Stimulated activated CD4-positive, alpha-beta T cell treated with anti-CD3 and anti-CD28 coated beads, TNF-alpha, amount 100 ng/mL, for 1 hour (primary cell): ENCODE measurements at places on chromosomes 13 and 19.

- no peak for DNase-seq
Measured at GRCh38 chr13:97280478-97280877, 58.3 kb downstream of the MBNL2 start.

DNA sequence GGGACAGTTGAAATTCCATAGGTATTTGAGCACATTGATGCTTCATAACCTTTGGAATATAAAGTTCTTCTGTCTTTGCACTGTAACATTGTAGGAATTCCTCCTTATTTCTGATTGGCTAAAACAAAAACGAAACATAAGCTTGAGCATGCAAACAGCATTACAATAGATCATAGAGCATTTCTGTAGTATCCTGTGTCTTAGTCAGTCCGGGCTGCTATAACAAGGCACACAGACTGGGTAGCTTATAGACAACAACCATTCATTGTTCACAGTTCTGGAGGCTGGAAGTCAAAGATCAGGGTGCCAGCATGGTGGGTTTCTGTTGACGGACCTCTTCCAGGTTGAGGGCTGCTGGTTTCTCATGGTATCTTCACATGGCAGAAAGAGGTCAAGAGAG, 188.7 kb upstream of the SOX21 start:
- DNase-seq, result no peak

DNA sequence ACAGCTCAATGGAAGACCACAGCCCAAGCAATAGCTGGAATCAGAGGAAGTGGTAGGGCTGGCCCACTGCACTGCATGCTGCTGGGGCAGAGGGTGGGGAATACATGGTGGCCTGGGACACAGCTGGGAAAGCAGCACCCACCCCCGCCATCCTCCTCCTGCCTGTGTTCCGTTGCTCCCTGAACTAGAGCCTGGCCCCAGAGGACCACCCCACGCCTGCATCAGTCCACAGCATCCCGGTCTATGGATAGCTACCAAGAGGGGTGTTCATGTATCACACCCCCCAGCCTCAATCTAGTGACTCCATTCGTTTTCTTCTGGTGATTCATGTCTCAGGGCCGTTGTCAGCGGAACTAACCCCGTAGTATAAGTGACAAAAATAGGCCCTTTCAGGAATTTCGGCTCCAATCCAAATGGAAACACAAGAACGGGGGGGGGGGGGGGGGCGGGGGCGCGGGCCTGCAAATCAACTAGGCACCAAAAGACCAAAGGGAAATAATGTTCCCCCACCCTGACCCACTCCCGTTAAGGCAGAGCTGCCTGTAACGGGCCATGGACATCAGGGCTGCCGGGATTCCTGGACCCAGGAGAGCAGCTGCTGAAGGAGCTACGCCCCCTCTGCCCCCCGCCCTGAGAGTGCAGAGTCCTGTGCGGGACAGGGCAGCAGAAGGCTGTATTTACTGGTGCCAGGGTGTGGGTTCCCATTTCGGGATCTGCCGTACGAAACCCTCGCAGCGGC, 18.9 kb upstream of the EPHX3 start:
- DNase-seq, result no peak

- DNase-seq, result no peak
Measured at GRCh38 chr13:88426661-88427060, 755.5 kb downstream of the SLITRK5 start.

DNA sequence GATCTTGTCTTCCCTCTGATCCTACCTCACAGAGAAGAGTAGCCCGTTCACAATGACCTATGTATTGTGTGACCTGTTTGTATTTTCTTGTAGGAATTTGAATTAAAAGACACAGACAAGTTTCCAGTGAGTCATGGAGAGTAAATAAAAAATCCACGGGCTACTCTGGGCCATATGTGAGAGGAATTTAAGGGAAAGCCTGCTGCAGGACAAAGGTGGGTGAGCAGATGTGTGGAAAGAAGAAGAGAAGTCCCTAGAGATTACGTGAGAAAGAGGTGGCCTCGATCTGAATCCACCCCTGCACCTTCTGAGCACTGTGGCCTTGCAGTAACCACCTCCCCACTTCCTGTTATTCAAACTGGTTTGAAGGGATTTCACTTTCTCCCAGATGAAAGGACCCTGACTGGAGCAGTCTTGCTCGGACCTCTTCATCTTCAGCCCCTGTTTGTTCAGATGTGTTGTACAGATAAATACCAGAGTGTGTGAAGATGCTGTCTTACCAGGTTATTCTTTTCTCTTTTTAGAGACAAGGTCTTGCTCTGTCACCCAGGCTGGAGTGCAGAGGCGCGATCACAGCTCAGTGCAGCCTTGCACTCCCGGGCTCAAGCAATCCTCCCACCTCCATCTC, 205.4 kb downstream of the PDS5B start:
- no peak for DNase-seq

- DNase-seq, result no peak
Measured at GRCh38 chr13:37959284-37959683, 89.7 kb upstream of the TRPC4 start.

DNA sequence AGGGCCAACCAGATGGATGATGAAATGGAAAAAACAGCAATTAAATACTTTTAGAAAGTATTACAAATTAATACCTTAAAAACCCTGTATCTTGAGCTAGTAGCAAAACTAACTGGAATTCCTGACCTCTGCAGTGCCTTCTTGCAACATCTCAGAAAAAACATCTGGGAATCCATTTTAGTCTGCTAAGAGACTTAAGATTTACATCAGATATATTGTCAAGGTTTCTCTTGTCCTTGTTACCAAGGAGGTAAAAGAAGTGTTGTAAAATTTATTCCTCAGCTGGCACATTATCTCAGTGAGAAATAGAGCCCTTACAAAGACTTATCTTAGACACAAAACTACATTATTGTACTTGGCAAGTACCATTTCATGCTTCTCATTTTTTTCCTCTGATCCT, 18.5 kb downstream of the KCNRG start:
- no peak for DNase-seq

DNA sequence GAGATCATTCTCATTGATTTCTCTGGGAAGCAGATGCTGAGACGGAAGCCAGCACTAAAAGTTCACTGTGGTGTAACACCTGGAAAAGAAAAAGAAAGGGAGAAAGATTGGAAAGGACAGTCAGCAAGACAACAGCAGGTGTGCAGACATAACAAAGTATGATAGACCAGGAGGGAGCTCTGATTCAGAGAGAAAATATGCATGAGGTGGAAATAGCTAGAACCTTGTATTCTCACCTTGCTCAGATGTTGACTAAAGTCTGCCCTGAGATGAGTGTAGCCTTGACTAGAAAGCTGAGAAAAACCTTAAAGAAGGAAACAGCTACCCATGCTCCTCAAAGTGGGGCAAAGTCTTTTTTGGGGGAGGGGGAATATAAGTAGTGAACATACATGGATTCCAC, 1711.8 kb downstream of the EFNB2 start:
- DNase-seq, result no peak

- no peak for DNase-seq
Measured at GRCh38 chr19:15812060-15812722, 3.3 kb downstream of the OR10H1 start.

- DNase-seq, result no peak
Measured at GRCh38 chr13:30585748-30586262, 31.9 kb upstream of the USPL1 start.

GRCh38 chr13:63696055-63696454, 2280.4 kb upstream of the PCDH20 start:
- DNase-seq, result no peak

GRCh38 chr13:99974939-99975561, 3.5 kb upstream of the ZIC5 start:
- DNase-seq, result no peak

GRCh38 chr13:62850331-62850730, 1434.7 kb upstream of the PCDH20 start:
- DNase-seq, result no peak

DNA sequence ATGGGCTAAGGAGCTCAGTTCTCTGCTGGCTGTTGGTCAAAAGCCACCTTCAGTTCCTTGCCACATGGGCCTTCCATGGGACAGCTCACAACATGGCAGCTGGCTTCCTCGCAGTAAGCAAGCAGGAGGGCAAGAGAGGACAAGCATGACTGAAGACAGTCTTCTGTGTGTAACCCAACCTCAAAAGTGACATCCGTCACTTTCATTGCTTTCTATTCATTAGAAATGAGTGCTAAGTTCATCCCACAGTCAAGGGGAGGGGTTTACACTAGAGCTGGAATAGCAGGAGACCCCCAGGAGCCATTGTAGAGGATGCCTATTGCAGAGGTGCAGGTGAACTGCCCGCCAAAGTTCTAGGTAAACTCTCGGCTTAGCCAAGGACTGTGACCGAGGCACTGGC, 163.3 kb downstream of the NUFIP1 start:
- DNase-seq, result no peak

- DNase-seq, result no peak
Measured at GRCh38 chr19:48718711-48719231, 754 bp downstream of the MAMSTR start.

- no peak for DNase-seq
Measured at GRCh38 chr13:91203430-91203829, 144.1 kb upstream of the MIR17HG start.

DNA sequence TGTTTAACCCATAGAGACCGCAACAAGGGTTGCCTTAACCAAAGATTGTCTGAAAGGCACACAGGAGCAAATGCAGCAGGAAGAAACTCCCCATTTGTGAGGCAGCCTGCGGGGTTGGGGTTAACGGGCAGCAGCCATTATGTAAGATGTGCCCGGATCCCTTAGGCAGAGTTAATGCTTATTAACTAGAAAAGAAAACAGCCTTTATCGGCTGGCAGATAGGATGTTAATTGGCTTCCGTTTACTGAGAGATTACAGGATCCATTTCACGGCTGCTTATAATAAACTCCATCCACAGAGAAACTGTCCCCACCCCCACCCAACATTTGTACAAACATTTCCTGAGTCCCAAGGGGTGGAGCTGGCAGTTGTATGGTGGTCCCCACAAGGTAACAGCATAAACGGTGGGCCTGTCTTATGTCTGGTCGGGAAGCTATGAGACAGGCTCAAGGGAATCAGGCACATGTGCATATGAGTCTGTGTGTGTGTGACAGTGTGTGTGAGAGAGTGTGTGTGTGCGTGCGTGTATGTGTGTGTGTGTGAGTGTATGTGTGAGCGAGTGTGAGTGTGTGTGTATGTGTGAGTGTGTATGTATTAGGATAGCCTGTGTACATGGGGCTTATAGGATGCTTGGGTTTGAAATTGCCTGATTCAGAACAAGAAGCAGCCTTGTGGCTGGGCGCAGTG, 10.5 kb downstream of the SLC25A42 start:
- DNase-seq, result no peak

- DNase-seq, result no peak
Measured at GRCh38 chr13:48653472-48653939, at the start of gene CYSLTR2. Gene CYSLTR2, plus strand, starts transcription at chr13:48653929. Its CDS starts 52,889 bp downstream, at chr13:48706818.

DNA sequence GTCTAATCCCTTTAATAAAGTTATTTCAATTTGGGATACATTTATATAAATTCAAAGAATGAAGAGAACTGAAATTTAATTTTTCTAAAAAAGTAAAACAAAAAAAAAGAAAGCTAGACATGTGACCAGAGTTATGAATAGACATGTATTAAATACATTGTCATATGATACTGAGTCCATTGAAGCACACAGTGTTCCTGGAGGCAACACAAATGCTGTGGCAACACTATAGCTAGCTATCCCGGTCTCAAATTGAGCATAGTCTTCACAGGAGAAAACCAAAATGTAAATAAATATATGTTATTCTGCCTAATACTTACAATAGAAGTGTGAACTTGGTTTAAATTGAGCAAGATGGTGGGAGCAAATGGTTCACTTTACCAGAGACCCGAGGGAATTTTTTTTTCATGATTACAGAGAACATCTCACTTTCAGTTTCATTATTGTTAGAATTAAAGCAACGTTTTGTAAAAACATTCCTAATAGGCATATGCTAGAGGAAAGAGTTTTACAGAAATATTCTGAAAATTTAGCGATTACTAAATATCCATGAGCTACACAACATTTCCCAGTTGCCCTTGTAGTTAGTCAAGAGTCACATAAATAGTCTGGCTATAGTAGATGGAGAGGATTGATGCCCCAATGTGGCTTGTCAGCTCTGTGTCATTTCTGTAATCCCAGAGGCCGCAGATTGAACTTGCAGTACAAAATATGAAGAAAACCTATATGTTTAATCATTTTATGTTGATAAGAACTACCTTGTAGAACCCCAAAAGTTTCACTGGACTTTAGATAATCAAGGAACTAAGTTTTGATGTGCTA, 775.7 kb upstream of the SPRY2 start:
- no peak for DNase-seq

DNA sequence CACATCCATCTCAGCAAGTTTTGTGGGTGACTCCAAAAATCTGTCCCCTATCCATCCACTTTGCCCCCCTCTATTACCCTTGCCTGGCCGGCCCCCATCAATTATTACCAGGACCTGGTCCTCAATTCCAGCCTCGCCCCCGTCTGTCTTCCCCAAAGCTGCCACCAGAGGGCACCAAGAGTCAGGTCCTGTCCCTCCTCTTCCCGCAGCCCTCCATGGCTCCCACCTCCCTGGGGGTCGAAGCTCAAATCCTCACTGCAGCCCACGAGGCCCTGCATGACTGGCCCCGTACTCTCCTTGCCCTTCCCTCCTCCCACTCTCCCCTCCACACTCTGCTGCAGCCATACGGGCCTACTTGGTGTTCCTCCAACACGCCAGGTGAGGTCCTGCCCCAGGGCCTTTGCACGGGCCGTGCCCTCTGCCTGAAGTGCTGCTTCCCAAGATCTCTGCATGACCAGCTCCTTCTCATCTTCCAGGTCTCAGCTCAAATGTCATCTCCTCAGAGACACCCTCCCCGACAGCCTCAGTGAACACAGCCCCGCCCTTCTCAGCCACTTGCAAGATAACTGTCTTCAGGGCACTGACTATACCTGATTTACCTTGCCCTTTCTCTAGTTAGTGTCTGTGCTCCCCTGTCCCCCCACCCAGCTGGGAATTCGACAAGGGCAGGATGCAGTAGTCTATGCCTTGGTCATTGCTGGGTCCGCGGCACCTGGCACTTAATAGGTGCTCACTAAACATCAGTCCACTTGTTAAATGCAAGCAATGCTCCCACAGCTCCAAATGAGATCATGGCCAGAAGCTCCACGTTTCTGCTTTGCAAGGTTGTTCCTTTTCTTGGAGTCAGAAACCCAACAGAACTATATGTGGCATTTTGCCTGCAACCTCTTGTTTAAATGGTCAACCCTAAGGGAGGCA, 16.8 kb upstream of the SEMA6B start:
- DNase-seq, result peak; percentile 11

GRCh38 chr13:104796581-104796980, 1730.4 kb upstream of the SLC10A2 start:
- DNase-seq, result no peak

- no peak for DNase-seq
Measured at GRCh38 chr13:108346376-108346775, 76.9 kb downstream of the TNFSF13B start.
